CD4-positive, alpha-beta T cell treated with Interleukin-1 beta for 1 hour (primary cell): ENCODE measurements at places on chromosomes 7 and 10.

GRCh38 chr10:112631501-112632400, 184.7 kb downstream of the VTI1A start:
- no peak for DNase-seq

DNA sequence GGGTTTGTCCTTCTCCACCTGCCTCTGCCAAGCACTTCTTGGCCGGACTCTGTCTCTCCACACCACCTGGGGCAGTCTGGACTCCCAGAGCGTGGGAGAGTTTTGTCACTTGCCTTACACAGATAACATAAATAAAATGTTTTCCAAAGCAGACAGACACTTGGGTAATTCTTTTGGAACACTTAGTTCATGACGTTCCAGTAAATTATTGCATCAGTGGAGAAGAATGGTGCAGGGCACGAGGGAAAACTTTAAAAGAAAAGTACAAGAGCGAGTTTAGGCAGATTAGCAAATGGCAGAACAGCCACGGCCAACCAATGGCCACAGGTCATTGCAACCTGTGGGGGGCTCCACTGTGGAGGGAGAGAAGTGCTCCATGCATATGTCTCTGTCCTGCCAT, 170.6 kb upstream of the GRB10 start:
- no peak for DNase-seq

GRCh38 chr7:28410628-28411531, 1.4 kb upstream of the CREB5 start:
- no peak for DNase-seq

GRCh38 chr7:105975770-105976417, 12.8 kb downstream of the CDHR3 start:
- DNase-seq, result no peak

GRCh38 chr10:132892004-132892403, 50.4 kb downstream of the CFAP46 start:
- DNase-seq, result no peak
